ENCODE measurements at places on chromosomes 12 and 14.
A peak's percentile ranks its signal among the peaks of the same experiment; 100 is the strongest.

GRCh38 chr12:52924764-52925716, 20.2 kb upstream of the KRT8 start:
- no peak for DNase-seq

DNA sequence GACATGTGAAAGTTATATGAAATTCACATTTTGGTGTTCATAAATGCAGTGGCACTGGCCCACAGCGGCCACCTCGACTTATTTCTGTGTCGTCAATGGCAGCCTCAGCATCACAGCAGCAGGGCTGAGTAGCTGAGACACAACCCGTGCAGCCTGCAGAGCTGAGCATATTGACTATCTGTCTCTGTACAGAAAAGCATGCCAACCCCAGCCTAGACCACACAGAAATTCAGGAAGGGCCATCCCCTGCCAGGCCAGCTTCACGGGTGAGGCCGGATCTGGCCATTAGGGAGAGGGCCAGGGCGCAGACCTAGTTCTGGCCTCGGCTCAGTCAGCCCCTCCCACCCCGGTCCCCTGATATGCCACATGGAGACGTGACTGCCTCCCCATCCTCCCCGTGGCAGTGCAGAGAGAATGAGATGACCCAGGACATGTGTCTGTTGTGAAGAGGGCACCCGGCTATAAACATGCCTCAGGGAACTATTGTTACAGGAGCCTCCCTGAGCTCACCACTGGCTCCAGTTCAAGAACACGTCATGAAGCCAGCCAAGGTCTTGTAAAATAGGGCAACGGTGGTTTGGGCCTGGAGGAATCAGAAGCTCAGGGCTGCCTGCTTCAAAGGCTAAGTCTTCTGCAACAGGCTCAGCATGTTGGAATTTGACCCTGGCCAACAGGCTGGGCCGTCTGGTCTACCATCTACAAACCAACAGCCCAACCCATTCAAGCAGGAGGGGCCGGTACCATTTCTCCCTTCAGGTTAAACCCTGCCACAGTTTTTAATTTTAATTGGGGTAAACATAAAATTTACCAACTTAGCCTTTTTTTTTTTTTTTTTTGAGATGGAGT, 25.5 kb downstream of the SCARB1 start:
- no peak for DNase-seq

- peak; percentile 71 for DNase-seq
Observed at GRCh38 chr12:124904306-124905098, 9.9 kb downstream of the UBC start.

- DNase-seq = no peak
Observed at GRCh38 chr12:21910657-21911056, 30.6 kb downstream of the ABCC9 start.

All from MV-4-11 (cell line).